ENCODE measurements at places on chromosomes 3 and 15.

DNA sequence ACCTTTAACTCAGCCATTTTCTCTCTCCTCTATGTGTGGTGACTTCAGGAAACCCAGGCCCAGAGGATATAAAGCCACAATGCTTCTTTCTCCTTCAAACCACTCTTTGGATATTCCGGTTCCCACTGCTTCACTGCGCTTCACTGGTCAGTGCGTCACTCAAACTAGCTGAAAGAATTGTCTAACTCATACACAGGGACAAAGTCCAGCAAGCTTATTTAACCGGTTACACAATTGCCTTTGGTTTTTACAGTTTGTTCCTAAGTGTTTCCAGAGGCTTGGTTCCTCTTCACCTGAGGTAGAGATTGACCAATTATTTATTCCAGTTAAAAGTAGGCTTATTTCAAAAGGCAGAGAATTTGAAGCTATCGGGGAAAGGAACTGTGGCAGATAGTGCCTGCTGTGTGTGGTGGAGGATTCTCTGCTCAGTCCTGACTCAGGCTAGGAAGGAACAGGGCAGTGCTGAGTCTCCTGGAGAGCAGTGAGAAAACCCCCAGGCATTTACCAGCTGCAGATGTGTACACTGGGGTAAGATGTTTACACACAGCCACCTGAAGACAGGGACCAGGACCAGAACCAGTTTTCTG is at the start of gene HGD:
HGD (minus strand) TSS at position 145 of the 587 bp plus-strand sequence; CDS start at position 17, 128 bp downstream.
- no peak for DNase-seq

GRCh38 chr3:196631682-196632045 is 7.8 kb upstream of the NRROS start:
- DNase-seq = no peak

DNA sequence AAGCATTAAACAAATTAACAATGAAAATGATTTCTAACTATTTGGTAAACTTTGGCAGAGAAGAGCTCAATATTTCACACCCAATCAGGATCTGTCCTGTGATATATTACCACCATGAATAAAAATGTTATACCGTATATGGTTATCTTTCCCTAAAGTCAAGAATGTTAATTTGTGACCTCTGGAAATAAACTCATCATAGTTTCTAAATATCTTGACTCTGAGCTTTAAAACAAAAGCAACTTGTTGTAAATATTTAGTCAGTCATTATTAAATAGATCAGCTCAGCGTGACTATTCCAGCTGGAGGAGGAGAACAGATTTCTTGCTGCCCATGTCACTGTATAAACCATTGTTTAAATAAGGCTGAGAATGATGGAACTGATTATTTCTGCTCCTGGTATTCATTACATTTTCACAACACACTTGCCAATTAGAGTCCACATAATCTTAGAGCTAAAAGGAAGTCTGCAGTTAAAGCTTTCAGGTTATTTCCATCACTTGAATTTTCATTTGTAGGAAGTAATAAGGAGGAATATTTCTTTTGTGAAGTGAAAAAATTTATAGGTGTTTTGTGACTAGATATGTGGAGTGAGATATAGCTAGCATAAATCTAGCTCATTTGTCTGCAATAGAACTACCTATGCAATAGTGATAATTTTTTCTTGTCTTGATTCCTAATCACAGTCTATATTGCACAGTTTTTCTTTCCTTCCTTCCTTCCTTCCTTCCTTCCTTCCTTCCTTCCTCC is 106.5 kb upstream of the P2RY1 start:
- no peak for DNase-seq

DNA sequence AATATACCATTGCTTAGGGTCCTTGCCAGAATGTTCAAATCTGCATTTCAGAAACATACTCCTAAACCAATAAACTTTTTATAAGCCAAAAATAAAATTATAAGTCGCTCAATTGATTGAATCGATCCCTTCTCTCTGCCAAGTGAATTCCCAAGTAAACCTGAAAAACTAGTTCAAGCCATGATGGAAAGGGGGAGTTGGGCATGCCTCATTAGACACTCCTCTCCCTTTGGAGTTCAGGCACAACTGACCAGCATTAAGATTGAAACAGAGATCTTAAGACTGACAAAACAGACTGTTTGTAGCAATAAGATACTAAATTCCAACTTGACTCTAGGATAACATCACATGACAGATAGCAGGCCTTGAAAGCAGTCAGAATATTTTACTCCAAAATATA is 113.7 kb upstream of the RASGRP1 start:
- no peak for DNase-seq

- no peak for DNase-seq
Observed at GRCh38 chr3:33868309-33868708, 69.9 kb downstream of the PDCD6IP start.

- DNase-seq = no peak
Observed at GRCh38 chr15:37221671-37222145, 121.4 kb upstream of the MEIS2 start.

DNA sequence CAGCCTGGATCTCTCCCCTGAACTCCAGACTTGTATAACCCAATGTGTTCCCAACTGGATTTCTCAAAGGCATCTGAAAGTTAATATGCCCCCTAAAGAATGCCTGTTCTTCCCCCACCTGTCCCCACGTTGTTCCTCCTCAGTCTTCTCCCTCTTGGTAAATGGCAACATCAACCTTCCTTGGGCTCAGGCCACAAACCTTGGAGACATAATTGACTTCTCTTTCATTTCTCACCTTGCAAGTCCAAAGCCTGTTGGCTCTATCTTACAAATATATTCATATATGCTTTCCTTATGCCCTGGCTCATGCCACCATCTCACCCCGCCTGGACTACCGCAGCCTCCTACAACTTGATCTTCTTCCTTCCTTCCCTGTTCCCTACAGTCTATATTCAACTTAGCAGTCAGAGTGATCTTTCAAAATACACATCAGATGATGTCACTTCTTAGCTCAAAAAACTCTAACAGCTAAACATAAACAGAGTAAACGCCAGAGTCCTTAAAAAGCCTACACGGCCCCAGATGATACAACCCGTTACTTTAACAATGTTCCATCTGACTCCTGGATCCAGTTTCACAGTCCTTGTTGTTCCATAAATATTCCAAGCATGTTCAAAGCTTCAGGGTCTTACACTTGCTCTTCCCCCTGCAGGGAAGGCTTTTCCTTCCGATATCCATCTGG is 66.2 kb downstream of the ETV5 start:
- no peak for DNase-seq

- DNase-seq = peak; percentile 4
Observed at GRCh38 chr3:165983284-165983683, 146.1 kb upstream of the BCHE start.

GRCh38 chr3:151350656-151351055 is 21.3 kb upstream of the P2RY13 start:
- DNase-seq = no peak

DNA sequence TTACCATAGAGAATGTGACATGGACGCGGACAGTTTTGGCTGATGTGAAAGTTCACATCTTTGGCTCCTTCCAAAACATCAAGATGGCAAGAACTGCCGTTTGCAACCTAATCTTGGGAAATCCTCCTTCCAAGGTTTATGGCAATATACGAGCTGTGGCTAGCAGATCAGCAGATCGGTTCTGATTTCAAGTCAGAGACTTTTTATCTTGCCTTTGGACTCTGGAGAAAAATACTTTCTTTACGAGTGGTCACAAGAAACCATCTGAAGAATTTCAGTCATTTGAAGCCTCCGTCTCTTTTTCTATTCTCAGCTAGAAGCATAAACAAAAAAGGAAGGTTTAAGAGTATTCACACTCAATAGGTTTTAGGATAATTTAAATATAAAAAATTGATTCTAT is 153.5 kb upstream of the MEIS2 start:
- DNase-seq = no peak

DNA sequence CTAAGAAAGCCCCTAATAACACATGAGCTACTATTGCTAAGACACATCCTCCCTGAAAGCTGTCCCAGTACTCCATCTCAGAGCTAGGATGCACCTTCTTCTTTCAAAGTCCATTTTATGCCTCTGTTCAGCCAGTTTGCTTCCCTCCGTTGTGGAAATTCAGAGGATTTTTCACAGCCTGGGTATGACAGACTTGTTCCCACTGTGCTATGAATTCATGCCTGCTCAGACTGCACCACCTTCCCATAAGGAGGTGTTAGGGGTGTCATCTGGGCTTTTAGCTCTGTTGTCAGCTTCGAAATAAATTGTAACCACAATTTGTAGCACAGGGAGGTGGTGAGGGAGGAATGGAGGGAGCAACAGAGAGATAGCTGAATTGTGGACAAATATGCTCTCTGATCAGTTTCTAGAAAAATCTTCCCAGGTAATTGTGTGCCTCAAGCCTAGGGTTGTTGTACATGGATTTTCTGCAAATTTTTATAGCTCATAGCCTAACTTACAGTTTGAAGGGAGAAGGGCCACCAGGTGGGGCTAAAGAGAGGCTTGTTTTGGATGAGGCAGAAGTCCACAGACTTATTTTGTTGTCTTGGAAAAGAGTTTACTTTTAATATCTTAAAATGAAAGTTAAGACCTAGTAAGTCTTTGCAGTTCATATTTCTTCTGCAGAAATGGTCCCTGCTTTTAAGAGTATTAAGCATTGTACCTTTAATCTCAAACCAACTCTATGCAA is 462.0 kb downstream of the PDCD6IP start:
- peak; percentile 42 for DNase-seq

DNA sequence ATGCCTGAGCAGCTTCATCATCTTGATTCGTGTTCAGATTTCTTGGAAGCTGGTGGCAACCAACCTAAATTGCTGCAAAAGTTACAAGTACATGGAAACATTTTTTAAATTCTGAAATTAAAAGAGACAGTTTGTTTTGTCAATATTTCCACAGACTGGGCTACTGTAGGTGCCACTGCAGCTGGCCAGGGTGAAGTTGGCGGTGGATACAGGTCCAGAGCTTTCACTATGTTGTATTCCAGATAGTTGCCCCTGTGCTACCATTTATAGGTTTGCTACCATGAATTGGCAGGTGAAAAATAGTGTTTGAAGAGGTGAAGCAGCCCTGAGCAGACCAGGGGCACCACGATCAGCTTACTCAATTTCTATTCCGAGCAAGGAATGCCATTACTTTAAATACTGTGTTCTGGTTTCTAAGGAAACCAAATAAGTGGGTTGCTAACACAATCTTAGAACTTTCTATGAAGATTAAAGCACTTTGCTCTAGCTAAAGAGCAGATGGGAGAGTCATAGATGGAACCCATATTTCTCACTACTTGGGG is 21.2 kb upstream of the SHC4 start:
- no peak for DNase-seq

DNA sequence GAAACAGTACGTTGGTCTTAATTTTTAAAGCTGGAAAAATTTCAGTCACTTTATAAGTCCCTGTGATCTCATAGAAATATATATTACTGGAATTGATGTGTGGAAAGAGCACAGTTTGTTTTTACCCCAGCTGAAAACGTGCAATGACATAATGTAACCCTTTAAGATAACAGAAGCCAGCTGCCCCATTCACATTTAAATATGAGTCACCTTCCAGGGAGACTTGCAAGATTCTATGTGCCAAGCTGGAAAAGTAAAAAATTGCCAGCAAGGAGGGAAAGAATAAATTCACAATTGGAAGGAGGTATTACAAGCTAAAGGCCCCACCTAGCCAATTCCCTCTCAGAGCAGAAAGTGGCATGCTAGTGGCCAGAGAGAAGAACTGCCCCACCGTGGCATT is 50.2 kb downstream of the SAMMSON start:
- no peak for DNase-seq

DNA sequence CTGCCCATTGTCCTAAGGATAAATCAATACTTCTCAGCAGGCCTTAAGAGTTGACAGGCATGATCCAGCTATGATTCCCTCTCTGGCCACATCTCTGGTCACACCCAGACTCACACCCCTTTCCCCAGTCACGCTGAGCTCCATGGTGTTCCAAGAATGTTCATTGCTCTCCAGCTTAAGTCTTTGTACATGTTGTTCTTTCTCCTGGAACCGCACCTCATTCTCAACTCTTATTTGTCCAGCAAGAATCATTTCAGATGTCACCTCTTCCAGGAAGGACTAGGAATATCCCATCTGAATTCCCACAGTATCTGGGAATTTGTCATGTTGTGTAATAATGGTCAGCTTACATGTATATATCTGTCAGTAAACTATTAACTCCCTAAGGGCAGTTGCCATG is 118.3 kb upstream of the GALNT15 start:
- no peak for DNase-seq
